Bronchial epithelial cell (primary cell): ENCODE measurements at places on chromosomes 5 and 9.

DNA sequence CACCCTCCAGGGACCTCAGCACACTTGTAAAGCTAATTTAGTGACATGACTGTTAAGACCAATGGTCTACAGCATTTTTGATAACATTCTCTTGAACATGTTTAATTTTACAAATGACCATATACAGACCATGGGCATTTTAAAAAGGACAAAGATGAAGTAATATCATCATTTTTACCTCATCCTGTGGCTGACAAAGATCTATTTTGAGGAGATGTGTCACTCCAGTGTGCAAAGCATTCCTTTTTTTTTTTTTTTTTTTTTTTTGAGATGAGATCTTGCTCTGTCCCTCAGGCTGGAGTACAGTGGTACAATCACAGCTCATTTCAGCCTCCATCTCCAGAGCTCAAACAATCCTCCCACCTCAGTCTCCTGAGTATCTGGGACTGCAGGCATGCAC, 118.2 kb upstream of the TBC1D2 start:
- DNase-seq: peak; percentile 40

DNA sequence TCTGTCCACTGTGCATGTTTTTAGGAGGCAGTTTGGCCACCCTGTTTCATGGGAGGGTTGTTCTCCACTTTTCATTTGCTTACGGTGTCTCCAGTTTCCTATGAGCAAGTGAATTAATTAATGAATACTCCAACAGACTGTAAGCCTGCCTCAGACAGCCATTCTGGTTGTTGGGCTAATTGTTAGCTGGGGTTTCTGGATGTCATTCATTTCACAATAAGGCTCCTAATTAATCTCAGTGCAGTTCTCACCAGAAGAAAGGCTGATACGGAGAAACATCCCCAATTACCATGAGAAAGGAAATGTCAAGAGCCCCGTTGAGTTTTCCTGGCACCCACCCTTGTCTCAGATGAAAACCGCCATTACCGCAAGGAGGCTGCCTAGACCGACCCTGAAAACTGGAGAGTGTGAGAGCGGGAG, 75.8 kb downstream of the MAP1B start:
- no peak for DNase-seq

DNA sequence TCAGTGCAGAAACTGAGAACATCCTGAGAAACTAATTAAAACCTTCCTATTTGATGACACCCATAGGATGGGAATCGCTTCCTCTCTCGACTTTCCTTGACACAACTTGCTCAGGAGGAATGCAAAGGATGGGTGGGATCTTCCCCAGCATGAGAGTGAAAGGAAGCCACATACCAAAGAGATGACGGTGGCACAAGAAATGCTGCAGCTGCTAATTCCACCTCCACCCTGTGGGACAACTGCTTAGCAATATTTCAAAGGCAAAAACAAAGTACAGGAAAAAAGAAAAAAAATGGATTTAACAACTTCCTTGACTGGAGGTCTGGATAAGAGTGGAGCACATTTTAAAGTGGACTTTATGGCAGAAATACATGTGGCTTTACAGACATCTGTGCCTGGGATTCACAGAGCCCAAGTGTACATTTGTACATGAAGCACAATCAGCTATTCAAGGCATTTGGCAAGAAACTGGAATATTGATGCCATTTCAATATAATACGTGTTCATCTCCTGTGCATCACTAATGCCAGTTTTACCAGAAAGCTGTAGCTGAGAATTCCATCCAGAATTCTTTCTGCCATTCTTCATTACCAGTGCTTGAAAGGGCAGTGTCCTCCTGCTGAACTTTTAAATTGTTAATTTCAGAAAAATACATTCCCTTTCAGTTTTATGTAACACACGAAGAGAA, 359.2 kb upstream of the ACTBL2 start:
- peak; percentile 99 for DNase-seq

DNA sequence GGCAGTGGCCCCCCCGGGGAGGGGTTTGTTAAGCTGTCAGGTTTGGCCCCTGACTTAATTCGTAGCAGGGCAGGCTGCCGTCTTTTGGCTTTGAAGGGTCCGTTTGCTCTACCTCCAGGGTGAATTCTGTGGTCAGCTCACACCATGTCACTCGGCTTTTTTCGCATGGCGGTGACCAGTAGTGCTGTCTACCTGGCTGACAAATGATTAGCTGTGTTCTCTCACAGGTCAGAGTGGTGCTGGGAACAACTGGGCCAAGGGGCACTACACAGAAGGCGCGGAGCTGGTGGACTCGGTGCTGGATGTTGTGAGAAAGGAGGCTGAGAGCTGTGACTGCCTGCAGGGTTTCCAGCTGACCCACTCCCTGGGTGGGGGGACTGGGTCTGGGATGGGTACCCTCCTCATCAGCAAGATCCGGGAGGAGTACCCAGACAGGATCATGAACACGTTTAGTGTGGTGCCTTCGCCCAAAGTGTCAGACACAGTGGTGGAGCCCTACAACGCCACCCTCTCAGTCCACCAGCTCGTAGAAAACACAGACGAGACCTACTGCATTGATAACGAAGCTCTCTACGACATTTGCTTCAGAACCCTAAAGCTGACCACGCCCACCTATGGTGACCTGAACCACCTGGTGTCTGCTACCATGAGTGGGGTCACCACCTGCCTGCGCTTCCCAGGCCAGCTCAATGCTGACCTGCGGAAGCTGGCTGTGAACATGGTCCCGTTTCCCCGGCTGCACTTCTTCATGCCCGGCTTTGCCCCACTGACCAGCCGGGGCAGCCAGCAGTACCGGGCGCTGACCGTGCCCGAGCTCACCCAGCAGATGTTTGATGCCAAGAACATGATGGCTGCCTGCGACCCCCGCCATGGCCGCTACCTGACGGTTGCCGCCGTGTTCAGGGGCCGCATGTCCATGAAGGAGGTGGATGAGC, 1.4 kb downstream of the TUBB4B start:
- no peak for DNase-seq

- no peak for DNase-seq
Observed at GRCh38 chr9:101635473-101635872, 40.7 kb upstream of the PPP3R2 start.

- peak; percentile 78 for DNase-seq
Observed at GRCh38 chr9:10678790-10679189, 66.0 kb upstream of the PTPRD start.

- no peak for DNase-seq
Observed at GRCh38 chr9:136058801-136059302, 36.2 kb downstream of the NACC2 start.

DNA sequence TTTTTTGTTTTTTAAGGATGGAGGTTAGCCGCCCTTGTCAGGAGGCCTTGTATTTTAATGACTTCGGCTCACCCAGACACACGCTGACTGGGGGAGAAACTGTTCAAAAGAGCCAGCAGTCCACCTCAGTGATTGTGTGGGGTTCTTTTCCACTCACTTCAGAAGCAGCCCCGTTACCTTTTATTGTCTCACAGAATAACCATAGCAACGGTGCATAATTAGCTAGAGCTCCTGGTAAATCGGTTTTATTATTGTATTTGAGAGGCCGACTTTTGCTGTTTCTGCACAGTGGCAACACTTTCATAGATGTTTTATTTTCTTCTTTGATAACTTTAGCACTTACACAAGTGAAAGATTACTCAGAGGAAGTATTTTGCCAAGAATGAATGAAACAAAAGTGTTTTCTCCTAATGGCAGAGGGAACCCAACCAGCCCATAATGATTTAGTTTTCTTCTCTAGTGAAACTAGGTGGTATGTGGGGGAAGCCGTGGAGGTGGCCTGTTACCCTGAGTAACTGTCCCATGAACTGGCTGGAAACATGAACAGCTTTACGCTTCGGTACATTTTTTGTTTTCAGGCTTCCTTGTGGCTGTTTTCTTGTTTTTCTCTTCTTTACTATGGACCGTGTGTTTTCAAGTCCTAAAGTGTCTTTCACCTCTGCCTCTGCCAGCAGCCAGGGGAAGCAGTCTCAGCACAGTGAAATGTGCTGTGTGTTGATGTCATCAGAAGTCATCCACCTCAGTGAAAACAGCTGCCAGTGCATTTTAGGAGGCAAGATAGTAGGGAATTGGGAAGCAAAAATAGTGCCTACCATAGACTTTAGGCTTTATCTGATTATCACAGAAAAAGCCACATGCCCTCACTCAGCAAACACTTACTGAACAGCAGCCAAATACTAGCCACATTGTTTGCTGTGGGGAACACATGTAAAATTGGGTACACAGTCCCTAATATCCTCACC, 414.7 kb downstream of the KDM4C start:
- no peak for DNase-seq

- DNase-seq: no peak
Observed at GRCh38 chr9:72898360-72898759, 54.5 kb downstream of the ALDH1A1 start.

GRCh38 chr5:31225118-31225517, 31.6 kb downstream of the CDH6 start:
- DNase-seq: peak; percentile 54
